ENCODE measurements at places on chromosomes 16 and 17.
A peak's percentile ranks its signal among the peaks of the same experiment; 100 is the strongest.

DNA sequence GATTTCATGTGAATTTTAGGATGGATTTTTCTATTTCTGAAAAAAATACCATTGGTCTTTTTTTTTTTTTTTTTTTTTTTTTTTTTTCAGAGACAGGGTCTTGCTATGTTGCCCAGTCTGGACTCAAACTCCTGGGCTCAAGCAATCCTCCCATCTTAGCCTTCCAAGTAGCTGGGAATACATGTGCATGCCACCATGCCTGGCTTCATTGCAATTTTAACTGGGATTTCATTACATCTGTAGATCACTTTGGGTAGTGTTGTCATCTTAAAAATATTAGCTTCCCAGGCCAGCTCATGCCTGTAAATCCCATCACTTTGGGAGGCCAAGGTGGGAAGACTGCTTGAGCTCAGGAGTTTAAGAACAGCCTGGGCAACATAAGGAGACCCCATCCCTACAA is 54.8 kb downstream of the TOM1L2 start:
- DNase-seq = no peak

DNA sequence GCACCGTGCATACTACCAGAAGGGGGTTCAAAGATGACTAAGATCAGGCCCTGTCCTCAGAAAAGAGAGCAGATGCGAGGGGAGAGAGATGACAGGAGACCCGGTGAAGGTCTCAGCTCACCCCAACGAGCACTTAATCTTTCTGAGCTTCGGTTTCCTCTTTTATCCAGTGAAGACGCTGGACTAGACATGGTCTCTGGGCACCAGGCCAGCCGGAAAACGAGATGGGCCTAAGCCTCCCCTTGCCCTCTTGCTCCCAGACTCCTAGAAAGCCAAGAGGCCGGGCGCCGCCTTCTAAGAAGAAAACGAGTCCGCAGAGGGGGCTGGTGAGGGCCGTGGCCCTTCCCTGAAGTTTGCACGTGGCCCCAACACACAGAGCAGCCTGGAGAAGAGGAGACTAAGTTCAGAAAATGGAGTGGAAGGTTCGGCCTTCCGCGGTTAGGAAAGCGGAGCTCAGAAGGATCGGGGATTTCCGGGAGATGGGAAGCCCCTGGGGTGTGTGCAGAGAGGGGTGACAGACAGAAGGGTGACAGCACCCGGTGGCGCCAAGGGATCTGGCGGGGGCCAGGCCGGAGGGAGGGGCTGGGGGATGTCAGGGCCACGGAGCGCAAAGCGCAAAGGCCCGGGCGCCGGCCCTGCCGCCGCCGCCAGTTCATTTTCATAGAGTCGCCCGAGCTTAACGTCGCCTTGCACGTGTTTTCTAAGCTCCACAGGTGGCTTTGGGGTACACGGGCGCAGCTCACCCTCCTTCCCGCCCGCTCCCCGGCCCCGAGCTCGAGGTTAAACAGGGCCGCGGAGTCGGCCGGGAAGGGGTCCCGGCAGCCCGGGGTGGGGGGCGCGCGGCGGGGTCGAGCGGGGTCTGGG is 42.1 kb upstream of the BHLHA9 start:
- DNase-seq = peak; percentile 32

DNA sequence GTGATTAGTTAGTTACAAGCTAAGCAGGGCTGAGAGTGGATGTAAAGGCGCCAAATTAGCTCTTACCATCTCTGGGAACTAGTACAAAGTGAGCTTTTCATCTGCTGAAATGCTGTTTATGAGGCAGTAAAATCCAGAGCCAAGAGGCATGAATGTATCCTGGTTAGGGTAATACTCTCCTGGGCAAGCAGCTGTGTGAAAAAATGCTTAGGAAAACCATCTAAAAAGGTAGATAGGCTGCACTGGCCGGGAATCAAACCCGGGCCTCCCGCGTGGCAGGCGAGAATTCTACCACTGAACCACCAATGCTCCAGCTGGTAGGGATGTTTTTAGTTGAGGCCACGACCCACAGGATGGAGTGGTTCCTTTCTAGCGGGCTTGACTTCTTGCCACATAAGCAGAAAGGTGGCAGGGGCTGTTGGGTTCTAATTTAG is 23.0 kb downstream of the VAC14 start:
- DNase-seq = no peak

DNA sequence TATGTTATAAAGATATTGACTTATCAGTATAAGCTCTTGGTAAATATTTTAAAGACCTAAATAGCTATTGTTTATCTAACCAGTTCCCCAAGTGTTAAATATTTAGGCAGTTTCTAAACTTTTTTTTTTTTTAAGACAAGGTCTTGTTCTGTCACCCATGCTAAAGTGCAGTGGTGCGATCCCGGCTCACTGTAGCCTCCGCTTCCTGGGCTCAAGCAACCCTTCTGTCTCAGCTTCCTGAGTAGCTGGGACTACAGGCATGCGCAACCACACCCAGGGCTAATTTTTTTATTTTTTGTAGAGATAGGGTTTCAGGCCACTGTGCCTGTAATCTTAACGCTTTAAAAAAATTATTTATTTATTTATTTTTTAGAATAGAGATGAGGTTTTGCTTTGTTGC is 43.5 kb downstream of the SNX29 start:
- DNase-seq = no peak

GRCh38 chr17:80456465-80457235 is 19.8 kb downstream of the NPTX1 start:
- DNase-seq = no peak
